ENCODE measurements at places on chromosomes 13 and 19.

DNA sequence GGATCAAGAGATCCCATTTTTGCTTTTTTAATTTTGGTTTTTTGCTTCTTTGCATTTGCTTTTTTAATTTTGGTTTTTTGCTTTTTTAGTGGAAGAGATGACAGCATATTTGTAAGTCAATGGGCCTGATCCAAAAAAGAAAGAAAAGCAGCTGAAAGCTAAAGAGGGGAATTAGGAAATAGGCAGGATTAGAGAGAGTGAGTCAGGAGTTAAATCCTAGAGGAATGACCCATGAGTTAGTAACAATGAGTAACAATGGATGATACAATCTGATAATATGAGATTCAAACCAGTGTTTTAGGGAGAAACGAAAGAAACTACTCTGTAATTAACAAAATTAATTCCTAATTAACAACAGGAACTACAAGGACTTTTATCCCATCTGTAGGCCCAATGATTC, 111.2 kb upstream of the SGCG start:
- no peak for DNase-seq

GRCh38 chr19:15631817-15632216, 8.9 kb upstream of the CYP4F3 start:
- DNase-seq, result peak; percentile 4

GRCh38 chr13:102978168-102978567, 88.0 kb downstream of the SLC10A2 start:
- no peak for DNase-seq

GRCh38 chr13:27442071-27442647, 8.2 kb downstream of the MTIF3 start:
- no peak for DNase-seq

- no peak for DNase-seq
These were observed 155.7 kb downstream of the SLC7A1 start for GRCh38 chr13:29439601-29440388.

DNA sequence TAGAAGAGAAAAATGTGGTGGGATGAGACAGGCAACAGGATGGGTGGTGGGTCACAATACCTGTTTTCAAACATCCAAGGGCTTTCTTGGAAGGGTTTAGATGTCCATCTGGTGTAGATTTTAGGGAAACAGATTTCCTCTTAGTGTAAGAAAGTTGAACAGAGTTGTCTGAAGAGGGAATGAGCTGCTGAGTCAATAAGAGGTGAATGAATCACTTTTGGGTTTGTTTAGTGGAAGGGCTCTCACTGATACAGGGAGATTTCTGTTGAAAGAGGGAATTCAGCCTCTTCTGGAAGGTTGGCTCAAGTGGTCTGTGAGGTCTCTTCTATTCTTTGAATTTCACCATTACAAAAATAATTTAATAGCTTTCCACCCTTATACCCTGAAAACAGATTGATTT, 54.6 kb downstream of the LACC1 start:
- no peak for DNase-seq

- no peak for DNase-seq
These were observed 70.3 kb downstream of the DHRS12 start for GRCh38 chr13:51733374-51734298.

GRCh38 chr19:56740501-56740900, 68.9 kb upstream of the ZNF835 start:
- DNase-seq, result peak; percentile 91

DNA sequence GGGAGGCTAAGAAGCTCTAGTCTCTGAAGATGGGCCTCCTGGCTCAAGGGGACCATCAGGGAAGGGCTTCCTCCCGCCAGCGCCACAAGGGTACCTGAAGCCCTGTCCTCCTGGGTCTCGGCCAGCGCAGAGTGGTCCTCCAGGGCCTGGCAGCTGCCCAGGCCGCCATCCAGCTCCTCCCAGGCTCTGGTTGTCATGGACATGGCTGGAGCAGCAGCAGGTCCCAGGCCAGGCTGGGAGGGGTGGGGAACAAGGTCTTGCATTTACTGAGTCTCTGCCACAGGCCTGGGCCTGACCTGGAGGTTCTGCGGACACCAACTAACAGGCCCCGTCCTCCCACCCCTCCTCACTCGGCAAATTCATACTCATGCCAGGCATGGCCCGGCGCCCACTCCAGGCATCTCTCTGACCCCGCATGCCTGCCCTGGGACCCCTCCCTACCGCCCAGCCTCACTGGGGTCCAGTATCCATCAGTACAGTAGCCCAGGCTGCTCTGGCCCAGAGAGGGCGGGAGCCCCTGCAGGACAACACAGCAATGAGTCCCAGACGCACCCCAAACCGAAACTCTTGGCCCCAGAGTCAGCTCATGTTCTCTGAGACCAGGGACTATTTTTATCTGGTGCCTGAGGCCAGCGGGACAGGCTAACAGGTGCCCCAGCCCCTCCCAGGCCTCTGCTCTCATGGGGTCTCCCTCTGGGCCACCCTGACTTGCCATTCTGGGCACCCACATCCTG, 938 bp downstream of the JSRP1 start:
- no peak for DNase-seq

GRCh38 chr13:41720839-41721561, 239.9 kb downstream of the VWA8 start:
- no peak for DNase-seq

DNA sequence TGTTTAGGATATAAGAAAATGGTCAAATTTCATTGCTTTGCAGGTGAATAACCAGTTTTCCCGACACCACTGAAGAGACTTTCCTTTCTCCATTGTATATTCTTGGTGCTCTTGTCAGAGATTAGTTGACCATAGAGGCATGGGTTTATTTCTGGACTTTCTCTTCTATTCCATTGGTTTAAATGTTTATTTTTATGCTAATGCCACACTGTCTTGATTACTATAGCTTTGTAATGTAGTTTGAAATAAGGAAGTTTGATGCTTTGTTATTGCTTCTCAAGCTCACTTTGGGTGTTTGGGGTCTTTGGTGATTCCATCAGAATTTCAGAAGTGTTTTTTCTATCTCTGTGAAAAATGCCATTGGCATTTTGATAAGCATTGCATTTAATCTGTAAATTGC, 190.0 kb upstream of the SPRY2 start:
- no peak for DNase-seq

DNA sequence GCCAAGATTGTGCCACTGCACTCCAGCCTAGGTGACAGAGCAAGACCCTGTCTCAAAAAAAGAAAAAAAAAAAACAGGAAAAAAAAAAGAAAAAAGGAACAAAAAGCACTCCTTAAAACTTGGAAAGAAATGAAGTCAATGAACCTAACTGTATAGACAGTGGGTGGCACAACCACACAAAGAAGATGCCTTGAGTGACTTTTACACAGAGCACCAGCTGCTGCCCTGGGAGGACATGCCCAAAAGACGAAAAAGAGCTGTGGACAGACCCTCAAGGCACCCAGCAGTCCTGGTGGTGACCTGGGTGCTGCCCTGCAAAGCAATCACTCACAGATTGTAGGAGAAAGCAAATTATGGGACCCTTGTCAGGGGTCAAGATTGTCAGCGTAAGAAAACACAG, 5.9 kb upstream of the LAMP1 start:
- no peak for DNase-seq

GRCh38 chr13:45615501-45616101, at the start of gene ERICH6B:
ERICH6B (minus strand) TSS chr13:45615739; CDS start chr13:45597005, 18,734 bp downstream.
- DNase-seq, result peak; percentile 98

- DNase-seq, result peak; percentile 83
These were observed 22.8 kb downstream of the HAUS8 start for GRCh38 chr19:17052439-17052838.

- DNase-seq, result no peak
These were observed 574 bp downstream of the VMAC start for GRCh38 chr19:5905114-5905778.

- no peak for DNase-seq
These were observed 543 bp upstream of the FAM124A start for GRCh38 chr13:51221674-51222036.

DNA sequence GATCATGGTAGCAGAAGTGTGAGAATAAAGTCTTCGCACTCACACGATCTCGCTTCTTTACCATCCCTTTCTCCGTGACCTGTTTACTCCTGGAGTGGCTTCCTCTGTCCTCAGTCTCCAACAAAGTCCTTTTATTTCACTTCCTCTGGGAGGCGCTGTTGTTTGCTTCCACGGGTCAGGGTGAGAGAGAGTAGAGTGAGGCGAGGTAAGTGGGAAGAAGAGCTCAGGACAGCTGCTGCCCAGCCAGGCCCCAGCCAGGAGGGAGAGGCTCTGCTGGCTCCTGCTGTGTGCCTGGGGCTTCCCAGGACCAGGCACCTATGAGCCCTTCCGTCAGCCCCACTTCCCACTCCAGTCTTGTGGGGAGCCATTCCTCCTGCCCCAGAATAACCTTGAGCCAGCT, 242.1 kb downstream of the FGF9 start:
- no peak for DNase-seq

DNA sequence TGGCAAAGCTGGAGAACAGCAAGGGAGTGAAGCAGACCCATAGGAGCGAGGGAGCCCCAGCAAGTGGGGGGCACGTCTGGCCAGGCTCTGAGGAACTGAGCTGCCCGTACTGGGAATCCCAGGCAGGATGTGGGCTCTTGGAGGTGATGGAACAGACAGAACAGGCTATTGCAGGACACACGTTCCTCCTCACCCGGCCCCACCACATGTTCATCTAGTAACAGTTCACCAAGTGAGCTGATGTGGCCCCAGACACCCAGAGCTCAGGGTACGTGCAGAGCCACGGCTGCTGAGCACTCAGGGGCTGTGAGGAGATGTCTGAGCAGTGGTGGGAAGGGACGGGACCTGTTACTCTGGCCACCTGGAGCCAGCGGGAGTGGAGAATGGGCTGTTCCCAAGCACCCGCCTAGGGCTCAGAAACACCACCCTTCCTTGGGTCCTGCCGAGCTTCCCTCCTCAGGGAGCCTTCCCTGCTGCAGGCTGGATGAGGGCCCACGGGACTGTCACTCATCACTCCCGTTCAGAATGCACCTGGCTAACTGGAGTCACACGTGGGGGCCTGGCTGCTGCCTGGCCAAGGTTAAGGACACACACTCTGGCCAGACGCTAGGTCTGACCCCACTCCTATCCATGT, 18.4 kb downstream of the ELL start:
- no peak for DNase-seq

- DNase-seq, result peak; percentile 42
These were observed 280.0 kb downstream of the LHFPL6 start for GRCh38 chr13:39322836-39323585.

GRCh38 chr13:45873491-45874325, 22.2 kb upstream of the SIAH3 start:
- DNase-seq, result peak; percentile 89

GRCh38 chr13:30466358-30466714, 600 bp upstream of the HMGB1 start:
- no peak for DNase-seq

DNA sequence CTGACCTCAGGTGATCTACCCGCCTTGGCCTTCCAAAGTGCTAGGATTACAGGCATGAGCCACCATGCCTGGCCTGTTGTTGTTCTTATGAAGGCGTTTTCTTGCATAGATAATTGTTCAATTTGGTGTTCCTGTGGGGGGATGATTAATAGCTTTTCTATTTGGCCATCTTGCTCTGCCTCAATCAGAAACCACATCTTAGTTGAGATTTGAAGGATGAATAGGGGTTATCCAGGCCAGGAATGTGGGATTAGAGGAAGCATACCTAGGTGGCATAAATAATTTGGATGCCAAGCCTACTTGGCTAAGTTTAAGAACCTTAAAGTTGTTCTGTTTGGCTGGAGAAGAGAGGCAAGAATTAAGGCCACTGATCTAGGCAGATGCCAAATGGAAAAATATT, 44.4 kb downstream of the CCNA1 start:
- DNase-seq, result no peak

DNA sequence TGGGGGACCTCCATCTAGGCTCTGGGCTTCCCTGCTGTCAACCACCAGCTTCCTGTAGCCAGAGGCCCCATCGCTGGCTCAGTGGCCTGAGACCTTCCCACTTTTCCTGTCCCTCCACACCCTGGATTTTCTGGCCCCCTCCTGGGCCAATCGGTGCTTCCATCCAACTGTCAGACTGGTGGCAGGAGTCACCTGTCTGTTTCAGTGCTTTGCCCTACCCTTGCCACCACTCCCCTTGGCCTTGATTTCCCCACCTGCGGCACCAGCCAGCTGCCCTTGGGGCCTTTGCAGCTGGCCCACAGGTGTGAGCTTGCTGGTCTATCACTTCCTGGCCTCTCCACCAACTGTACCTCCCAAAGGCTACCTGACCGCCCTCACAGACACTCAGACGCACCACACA, 12.5 kb downstream of the VSIG10L start:
- no peak for DNase-seq

DNA sequence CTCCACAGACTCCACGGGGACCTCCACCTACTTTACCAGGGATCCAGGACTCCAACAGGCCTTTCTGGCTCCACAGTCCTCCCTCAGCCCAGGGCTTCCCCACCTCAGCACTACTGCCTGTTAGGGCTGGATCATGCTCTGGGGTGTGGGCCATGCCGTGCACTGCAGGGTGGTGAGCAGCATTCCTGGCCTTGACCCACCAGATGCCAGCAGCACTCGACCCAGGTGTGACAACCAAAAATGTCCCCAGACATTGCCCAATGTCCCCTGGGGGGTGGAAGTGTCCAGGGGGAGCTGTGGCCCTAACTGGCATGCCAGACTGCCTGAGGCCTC, 42.0 kb downstream of the EPS15L1 start:
- DNase-seq, result no peak

DNA sequence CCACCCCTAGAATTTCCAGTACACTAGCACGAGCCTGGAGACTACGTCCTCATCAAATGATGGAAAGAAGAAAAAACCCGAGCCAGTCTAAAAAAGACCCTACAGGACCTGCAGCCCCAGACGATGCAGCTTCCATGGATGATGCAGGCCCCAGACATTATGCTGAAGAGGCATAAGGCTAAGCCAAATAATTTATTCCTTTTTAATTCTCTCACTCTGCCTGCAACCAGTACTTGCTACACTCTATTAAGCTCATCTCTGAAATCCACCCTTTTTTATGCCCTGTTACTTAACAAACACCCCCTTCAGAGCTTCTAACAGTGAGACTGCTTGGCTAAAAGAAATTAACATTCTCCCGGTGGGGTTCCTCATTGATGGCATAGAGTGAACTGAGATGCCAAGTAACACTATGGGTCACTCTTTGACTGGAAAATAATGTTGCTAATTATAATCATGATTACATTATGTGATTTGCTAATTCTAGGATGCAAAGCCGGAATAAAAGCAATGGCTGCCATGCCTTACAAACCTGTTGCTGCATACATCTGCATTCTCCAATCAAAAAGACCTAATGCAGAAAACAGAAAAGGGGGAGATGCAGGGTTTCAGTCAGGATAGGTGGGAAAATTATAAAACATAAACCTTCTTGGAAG, 1462.4 kb downstream of the UQCRFS1 start:
- no peak for DNase-seq

GRCh38 chr19:45569619-45570421, 14.8 kb downstream of the OPA3 start:
- no peak for DNase-seq

All from brain (organoid and tissue), 16 donors.